ENCODE measurements at places on chromosomes 12 and 14.

- DNase-seq, result no peak
Observed at GRCh38 chr14:34174973-34175372, 224.1 kb upstream of the EGLN3 start.

DNA sequence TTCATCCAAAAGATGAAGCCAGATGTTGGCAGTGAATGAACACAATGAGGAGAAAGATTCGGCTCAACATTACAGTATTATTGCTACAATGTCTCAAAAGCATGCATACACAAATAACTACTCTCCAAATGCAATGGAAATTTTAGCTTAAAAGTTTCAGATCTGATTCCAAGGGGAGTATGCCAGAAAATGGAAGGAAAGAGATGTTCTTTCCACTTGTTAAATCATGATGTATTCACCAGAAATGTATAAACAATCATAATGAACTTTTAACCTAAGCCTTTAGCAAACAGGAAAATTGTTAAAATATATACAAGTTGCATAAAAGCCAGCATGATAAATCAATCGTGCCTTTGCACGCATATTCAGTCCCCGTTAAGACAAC is 62.1 kb downstream of the SH2B3 start:
- DNase-seq, result peak; percentile 41

- DNase-seq, result peak; percentile 98
Observed at GRCh38 chr12:22978962-22979361, 354.0 kb downstream of the ETNK1 start.

GRCh38 chr14:24291446-24292117 is 8.0 kb downstream of the DHRS1 start:
- DNase-seq, result no peak

DNA sequence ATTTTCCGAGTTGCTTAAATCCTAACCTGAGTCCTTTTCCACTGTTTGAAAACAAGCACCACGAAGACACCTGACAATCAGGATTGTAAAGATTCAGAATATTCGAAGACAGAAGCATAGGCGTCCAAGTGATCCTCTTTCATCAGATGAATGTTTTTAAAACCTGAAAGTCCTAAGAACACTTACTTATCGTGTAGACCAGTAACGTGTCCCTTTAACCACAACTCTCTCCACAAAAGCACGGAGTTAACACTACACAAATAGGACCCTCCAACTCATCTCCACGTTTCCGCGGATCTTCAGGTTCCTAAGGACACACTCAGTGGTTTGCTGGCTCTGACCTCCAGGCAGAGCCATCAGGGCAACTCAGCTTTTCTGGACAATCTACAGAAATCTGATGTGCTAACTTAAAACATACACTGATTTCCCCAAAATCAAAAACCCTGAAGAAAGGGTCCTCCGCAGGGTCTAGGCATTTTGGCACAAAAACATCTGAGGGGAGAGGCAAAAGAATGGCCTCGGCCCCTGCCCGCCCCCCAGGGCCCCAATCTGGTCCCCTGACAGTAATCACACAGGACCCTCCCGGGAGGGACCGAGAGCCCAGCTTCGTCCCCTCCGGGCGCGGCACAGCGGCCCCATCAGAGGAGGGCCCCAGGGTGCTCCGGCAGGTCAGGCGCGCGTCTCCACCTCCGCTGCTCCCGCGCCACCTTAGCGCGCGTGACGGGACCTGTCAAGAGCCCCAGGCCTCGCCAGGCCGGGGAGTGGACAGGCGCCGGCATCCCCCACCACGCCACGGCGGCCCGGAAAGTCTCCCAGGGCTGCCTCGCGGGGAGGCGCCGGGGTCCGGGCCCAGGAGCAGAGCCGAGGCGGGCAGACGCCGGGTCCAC is 925 bp downstream of the DICER1 start:
- DNase-seq, result peak; percentile 33

All from fibroblast of mammary gland (primary cell).